ENCODE measurements at places on chromosomes 5 and 9.

DNA sequence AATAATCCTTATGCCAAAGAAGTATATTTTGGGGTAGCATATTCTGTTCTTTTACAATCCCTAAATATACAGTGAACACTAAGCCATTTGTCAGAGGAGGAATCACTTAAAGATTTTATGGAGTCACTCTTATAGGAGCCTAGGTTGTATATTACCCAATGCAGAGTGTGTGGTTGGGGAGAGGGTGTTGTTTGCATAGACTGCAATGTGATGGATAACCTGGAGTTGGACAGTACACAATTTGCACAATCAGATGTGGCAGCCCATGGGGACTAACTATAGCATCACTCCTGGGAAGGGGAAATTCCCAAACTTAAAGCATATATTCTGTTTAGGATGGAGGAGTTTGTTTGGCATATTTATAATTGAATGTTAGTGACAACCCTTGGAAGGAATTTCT lies 9.6 kb upstream of the NDFIP1 start:
- no peak for DNase-seq

DNA sequence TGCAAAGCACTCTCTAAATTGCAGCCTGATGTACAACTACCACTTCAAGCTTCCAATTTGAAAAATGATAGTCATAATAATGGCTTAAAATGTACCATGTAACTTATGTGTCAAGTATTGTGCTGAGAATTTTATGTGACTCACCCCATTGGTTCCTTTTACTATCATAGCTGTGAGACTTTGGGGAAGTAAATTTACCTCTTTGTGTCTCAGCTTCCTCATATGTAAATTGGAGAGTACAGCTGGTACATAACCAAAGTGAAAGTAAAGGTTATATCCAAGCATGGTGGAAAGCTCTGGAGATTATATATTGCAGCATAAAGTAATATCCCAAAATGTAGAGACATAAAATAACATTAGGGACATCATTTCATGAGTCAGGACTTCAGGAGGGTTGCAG lies 2200.4 kb upstream of the C9orf72 start:
- DNase-seq: no peak

GRCh38 chr5:123186771-123187170 lies 97.7 kb downstream of the PRDM6 start:
- no peak for DNase-seq

DNA sequence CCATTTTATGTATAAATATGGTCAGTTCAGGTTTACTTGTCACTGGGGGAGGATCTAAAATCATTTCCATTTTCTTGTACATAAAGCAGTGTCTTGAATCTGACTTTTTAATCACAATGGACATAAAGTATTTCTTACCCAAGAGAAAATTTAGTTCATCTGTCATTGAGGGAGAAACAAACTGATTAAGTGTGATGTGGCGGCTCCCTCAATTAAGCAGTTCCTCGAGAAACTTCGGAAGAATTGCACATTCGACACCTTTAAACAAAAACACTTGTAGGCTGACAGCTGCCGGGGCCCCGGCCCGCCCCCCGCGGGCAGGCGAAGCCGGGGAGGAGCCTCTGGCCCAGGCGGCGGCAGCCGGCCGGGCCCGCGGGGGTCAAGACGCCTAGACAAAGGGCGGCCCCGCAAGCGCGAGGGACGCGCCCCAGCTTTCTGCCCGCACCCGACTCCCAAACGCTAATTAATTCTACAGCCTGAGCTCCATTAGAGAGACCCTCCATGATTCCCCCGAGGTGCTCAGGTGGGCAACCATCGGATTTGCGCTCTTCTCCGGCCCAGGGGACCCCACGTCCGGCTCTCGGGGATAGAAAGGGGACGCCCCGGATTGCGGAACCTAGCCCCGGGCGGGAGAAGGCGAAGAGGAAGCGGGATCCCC lies 750 bp downstream of the TRIM36 start:
- DNase-seq: peak; percentile 27

GRCh38 chr5:50889790-50890189 lies 223.4 kb downstream of the PARP8 start:
- no peak for DNase-seq

- no peak for DNase-seq
Measured at GRCh38 chr5:93746406-93747056, 5.1 kb upstream of the POU5F2 start.
